Colonic mucosa (tissue), 4 donors: ENCODE measurements at places on chromosomes 3 and 15.

GRCh38 chr15:88932875-88933330 lies 19.7 kb upstream of the MFGE8 start:
- no peak for DNase-seq

DNA sequence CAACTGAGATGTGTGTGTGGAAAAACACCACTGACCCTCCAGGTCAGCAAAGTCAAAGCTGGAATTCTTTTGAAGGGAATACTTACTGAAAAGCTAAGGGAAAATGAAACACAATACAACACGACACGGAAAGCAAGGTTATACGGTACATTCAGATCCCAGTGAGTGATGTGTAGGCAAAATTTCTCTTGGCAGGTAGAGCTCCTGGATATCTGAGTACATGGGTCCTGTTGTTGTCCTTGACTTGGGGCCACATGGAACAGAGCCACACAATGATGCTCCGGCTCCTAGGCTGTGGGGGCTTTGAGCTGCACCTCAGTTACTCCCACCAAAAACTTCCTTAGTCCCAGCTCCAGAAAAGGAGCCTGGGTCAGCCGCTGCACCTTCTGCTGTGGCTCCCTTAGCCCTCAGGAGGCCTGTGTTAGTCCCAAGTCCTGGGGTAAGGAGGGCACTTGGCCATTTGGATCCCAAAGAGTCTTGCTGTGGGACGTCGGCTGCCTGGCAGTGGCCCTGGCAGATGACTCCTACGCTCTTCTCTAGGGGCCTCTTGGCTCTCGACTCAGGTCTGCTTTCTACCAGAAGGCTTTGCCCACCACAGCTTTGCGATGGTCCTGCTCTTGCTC lies 95.6 kb downstream of the ADCY5 start:
- DNase-seq = no peak

GRCh38 chr3:89042236-89042835 lies 65.1 kb upstream of the EPHA3 start:
- no peak for DNase-seq

DNA sequence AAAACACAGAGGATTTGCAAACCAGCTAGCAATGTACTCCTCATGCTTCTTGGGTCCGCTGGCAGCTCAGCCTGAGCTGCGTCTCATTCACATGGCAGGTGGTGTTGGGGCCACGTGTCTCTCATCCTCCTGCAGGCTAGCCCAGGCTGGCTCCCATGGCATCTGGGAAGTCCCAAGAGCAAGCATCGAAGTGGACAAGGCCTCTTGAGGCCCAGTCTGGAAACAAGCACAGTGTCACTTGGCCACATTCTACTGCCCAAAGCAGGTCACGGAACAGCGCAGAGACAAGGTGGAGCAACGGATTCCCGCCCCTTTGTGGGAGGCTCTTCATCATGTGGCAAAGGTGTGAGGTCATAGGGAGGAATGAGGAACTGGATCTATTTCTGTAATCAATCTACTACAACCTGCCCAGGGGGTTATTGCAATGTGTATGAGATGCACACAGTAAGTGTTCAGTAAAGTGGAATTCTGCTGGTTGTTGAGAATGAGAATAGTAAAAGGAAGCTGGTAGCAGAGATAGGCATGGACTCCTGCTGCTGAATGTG lies 128.3 kb downstream of the TPRA1 start:
- no peak for DNase-seq

DNA sequence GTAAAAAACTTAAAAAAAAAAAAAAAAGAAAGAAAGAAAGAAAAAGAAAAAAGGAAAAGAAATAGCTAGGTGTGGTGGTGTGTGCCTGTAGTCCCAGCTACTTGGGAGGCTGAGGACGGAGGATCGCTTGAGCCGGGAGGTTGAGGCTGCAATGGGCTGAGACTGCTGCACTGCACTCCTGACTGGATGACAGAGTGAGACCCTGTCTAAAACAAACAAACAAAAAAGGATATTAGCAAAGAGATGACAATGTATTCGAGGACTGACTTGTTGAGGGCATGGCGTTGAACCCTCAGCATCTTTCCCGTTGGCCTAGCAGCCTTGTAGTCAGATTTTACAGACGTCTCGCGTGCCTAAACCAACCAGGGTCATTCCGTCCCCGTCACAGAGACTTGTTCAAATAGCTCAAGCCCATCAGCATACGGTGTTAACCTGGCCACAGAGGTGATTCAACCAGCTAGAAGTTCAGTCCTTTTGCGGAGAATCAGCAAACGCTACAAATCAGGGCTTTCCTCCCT lies 528 bp upstream of the NIT2 start:
- DNase-seq = no peak

- no peak for DNase-seq
Measured at GRCh38 chr15:60788692-60789103, 309.8 kb upstream of the ICE2 start.

GRCh38 chr3:179072100-179072438 lies 460 bp upstream of the ZMAT3 start:
- DNase-seq = peak; percentile 46

DNA sequence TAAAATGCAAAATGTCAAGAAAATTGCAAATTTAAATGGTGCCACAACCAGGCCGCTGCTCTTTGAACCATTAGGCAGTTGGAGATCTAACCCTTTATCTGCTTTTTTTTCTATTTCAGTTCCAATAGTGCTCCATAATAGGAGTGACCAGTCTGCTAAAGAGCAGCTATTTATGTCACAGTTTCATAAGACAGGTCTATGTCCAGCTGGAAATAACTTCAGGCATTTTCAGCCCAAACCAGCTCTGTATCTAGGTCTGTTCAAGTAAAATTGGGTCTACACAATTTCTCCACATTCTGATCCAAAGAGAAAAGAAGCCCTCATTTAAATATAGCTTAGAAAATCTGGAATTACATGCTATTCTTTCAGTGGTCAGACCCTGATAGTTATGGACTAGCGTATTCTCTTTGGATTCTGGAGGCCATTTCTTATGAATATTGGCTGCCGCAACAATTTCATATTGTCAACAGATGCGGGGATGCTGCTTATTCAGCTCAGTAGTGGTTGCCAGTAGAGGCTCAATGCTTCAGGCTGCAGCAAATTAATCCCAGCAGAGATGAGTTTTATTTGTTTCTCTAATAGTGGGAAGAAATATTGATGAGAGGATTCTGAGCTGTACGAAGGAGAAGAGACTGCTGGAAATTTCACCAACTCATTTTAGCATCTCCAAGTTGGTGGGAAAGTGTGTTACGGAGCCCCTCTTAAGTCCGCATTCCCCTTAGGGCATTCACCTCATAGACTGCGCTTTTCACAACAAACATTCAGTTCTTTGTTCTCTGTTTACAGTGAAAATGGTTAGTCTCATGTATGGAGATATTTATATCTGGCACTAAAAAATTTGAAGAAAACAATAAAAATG lies 887.0 kb downstream of the ROBO1 start:
- DNase-seq = no peak

GRCh38 chr3:110296885-110297284 lies 774.7 kb upstream of the NECTIN3 start:
- no peak for DNase-seq

GRCh38 chr3:171176244-171176933 lies 149.9 kb upstream of the SLC2A2 start:
- DNase-seq = no peak

- DNase-seq = no peak
Measured at GRCh38 chr15:62624547-62625378, 417.8 kb upstream of the TPM1 start.
